ENCODE measurements at places on chromosomes 5 and 9.
A peak's percentile ranks its signal among the peaks of the same experiment; 100 is the strongest.

DNA sequence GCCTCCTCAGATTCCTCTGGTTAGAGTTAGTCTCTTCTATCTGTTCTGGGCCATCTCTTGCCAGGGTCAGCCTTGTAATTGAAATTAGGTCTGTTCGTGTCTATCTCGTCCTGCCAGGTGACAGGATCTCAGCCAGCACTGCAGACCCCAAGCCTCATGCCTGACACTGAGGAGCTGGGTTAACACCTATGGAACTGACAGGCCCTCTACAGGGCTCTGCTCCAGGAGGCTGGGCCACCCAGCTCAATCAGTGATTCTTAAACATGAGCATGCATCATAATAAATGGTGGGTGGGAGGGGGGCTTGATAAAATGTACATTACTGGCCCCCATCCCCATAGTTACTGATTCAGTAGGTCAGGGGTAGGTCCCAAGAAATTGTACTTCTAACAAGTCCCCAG, 103.4 kb downstream of the PSD2 start:
- no peak for DNase-seq

DNA sequence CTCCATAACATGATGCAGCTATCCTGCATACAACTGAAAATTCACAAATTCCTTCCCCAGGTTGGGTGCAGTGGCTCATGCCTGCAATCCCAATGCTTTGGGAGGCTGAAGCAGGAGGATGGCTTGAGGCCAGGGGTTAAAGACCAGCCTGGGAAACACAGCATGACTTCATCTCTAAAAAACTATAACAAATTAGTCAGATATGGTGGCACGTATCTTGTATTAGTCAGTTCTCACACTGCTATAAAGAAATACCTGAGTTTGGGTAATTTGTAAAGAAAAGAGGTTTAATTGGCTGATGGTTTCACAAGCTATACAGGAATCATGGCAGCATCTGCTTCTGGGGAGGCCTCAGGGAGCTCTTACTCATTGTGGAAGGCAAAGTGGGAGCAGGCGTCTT, 56.4 kb upstream of the DAPK1 start:
- no peak for DNase-seq

GRCh38 chr9:126561582-126561981, 52.1 kb upstream of the LMX1B start:
- DNase-seq, result no peak

DNA sequence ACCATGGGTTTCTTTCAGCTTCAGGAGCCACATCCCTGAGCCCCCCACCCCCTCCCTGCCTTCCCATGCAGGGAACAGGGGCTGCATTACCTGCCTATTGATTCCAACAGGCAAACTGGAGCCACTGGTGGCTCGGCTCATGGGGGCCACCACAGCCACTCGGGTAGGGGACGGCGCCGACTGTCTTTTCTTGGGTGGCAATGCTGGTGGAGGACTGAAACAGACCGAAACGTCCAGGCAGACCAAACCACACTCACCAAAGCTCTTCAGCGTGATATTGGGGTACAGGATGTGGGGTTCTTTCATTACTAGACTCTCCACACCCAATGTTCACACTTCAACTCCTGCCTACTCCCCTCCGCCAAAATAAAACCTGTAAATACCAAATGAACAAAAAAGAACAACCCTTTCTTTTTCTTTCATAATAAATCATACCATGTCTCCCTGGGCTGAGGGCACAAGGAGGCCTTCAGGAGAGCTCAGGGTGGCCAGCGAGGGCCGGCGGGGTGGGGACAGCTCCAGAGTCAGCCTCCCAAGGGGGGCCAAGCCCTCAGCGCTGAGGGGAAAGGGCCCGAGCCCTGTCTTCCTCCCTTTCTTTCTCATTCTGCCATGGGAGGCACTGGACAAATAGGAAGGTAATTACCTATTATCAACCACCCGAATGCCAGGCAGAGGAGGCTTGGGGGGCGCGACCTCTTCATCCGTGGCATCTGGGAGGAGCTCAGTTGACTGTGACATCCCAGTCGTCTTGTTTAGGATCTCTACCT, 83.3 kb downstream of the PRRT1B start:
- no peak for DNase-seq

DNA sequence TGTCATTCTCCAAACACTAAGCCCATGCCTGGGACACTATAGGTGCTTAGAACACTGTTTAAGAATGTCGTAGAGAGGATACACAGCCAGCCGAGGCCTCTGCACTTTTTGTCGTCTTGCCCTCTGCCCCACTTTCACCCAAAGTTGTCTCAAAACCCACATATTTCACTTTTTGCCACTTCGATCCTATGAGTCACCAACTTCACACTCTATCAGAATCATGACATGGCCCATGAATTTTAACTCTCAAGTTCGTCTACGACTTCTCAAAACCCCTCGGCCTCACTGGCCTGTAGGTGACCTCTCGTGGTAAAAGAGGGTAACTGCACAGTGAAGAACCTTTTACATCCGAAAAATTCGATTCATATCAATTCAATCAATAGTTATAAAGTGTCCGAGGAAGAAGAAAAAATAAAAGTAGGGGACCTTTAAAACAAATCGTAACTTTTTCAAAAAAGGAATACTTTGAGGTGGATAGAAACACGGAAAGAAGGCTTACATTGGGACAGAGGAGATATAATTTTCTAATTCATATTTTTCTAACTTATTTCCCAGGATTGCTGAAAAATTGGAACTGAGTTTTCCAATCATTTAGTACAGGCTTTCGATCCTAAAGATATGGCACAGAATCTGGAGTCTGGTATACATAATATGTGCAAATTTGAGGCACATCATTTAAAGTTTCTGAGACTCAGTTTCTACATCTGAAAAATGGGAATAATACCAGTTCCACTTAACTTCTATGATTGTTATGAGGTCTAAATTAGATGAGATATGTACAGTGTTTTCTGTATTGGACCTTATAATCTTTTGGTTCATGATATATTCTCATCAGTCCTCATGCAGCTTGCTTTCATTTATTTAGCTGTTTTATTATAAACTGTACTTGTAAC, 122.6 kb downstream of the APBA1 start:
- peak; percentile 19 for DNase-seq

GRCh38 chr9:113886933-113887332, 10.8 kb downstream of the ZNF618 start:
- no peak for DNase-seq

GRCh38 chr5:62650197-62650596, 71.6 kb downstream of the LRRC70 start:
- DNase-seq, result no peak

DNA sequence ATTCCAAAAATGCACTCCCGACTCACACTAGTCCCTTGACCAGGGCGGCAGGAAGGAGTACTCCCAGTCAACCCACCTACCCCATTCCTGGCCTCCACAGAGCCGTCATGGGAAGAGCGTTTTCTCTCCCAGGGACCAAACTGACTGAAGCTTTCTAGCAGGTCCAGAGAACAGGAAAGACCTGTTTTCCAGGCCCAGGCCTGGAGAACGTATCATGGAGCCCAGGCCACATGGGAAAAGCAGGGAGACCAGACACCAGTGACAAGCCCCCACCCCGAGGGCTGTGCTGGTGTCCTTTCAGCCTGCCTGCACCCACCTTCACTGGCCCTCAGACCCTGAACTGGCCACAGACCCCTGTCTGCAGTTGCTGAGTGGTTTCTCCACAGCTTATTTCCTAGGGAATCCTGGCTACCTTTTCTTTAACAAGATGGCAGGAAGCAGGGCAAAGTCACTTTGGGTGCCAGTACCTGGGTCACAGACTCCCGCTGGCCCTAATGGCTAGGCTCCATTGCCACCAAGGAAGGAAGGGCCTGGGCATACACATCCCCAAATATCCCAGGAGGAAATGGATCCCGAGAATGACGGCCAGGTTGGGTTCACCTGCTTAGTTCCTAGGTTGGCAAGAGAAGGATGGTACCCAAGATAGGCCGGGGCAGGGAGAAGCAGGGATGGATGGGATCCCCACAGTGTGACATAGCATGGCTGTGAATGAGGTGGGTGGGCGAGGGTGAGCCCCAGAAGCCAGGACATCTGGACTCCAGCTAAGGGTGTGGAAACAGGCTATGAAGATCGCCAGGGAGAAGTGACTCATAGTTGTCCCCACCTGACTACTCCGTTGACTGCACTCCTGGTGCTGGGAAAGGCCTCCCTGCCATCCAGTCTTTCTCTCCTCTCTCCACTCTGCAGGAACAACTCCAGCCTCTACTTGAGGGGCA, 12.2 kb downstream of the CCNI2 start:
- no peak for DNase-seq

- DNase-seq, result no peak
Observed at GRCh38 chr5:44795496-44795895, 13.3 kb upstream of the MRPS30 start.

DNA sequence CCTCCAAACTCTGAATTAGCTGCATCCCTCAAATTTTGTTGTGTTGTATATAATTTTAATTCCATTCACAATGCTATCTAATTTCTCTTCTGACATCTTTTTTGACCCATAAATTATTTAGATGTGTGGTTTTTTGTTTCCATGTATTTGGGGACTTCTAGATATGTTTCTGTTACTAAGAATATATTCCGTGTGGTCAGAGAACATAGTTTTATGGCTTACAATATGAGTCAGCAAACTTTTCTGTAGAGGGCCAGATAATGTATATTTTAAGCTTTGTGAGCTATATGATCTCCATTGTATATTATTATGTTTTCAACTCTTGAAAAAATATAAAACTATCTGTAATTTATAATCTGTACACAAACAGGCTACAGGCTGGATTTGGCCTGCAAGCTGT, 33.4 kb downstream of the MVB12B start:
- no peak for DNase-seq

DNA sequence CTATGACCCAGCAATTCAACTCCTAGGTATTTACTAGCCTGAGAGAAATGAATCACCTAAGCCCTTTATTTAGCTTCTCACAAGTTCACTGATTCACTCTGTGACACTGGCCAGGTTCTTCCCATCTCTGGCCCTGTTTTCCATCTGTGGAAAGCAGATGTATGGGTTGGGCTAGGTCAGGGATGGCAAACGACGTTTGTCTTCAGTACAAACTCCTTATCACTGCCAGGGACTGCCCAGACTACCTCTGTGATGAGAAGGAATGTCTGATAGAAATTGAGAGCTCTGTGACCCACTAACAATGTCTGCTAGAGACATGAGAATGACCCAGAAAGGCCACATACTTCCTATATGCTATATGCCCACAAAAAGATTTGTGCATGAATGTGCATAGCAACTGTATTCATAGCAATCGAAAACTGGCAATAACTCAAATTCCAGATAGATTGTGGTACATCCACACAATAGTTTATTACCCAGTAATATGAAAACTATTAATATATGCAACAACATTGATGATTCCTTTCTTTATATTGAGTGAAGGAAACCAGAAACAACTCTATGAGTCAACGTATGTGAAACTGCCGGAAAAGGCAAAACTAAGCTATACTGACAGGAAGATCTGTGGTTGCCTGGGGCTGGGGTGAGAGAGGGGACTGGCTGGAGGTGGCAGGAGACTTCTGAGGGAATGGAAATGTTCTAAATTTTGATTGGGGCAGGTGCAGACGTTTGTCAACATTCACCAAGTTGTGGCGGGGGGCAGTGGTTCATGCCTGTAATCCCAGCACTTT, 32.0 kb upstream of the ADAM19 start:
- no peak for DNase-seq

- DNase-seq, result no peak
Observed at GRCh38 chr5:135246923-135247795, 151.9 kb downstream of the MACROH2A1 start.

GRCh38 chr5:24633715-24634325, 11.0 kb downstream of the CDH10 start:
- no peak for DNase-seq

GRCh38 chr9:137550231-137550621, at the start of gene PNPLA7:
PNPLA7 (minus strand) TSS chr9:137550402; CDS start chr9:137550197, 205 bp downstream.
- DNase-seq, result peak; percentile 85

DNA sequence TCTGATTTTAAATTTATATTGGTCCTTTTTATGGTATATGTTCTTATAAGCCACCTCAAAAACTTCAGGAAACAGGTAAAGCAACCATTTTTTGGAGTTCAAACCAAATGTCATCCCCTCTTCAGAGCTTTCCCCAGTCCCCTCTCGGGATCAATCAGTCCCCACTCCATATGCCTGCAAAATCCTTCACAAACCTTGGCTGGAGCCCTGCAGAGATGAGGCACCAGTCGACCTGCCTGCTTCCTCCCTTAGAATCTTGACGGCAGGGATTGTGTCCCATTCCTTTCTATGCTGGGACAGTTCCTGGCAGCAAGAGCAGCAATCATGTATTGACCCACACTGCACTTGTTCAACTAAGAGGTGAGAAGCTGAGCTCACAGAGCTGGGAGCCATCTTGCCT, 22.6 kb downstream of the B4GALT1 start:
- DNase-seq, result no peak

GRCh38 chr9:107387409-107387808, 102.2 kb downstream of the KLF4 start:
- DNase-seq, result no peak

DNA sequence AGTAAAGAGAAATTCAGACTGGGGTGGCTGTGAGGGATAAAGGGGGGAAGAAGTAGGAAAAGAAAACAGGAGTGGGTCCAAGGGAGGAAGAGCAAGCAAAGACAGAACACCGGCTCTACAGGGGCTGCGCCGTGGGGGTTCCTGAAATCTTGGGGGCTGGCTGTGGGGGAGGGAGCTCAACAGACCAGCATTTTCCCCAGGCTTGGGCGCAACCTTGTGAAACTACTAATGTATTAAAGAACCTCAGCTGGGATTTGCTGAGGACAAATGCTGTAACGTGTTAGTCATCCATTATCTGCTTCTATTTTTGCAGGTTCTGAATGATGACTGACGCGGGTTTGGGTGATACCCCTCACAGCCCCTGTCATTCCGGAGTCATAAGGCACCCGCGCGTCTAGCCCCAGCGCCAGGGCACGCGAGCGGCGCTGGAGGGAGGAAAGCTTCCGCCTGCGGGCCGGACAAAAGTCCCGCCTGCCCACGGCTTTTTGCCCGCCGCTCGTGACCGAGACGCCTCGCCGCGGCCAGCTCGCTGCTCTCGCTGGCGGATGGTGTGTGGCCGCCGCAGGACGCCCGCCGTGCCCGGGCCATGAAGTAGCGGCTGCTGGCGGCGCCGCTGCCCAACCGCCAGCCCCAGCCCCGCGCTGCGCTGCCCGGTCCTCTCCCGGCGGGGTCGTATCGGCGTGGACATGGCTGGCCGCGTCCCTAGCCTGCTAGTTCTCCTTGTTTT, 110.6 kb downstream of the PAM start:
- DNase-seq, result peak; percentile 77
